ENCODE measurements at places on chromosomes 4 and X. TPM values are rescaled to one million over a fixed set of nuclear protein-coding genes. Genes with fewer than 3 reads are reported as not detected.
A peak's percentile ranks its signal among the peaks of the same experiment; 100 is the strongest.

Gene SLITRK4
- not detected for total RNA-seq

GRCh38 chrX:152913346-152913745 lies 15.5 kb downstream of the ZNF185 start:
- H3K4me3 ChIP-seq, result no peak overlapping the region
- no peak overlapping the region for H3K27ac ChIP-seq
- H3K27me3 ChIP-seq, result no peaks in the 10 kb centered on the region
- H3K36me3 ChIP-seq, result no peaks in the 10 kb centered on the region
- DNase-seq, result no peak

Gene PAGE1
- total RNA-seq, result not detected

Gene PAK3
- total RNA-seq, result 0.26 TPM

DNA sequence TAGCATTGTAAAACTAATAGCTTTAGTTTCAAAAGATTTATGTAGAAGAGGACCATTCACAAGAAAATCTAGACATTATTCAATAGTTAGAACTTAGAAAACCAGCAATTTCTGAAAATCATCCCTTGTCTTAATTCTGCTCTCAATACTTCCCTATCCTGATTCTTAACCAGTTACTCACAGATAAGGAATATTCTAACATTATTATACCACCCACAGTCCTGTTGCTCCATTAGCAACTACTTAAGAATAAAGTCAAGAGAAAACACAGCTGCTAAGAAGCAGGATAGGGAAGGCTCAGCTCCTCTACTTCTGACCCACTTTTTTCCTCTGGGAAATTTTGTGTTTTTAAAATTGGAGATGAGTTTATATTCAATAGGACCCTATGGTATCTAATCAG lies 47.7 kb downstream of the PHKA1 start:
- no peak overlapping the region for H3K4me3 ChIP-seq
- no peak for DNase-seq
- no peak overlapping the region for H3K27ac ChIP-seq
- peaks cover 5% of the 10 kb centered on the region for H3K36me3 ChIP-seq

DNA sequence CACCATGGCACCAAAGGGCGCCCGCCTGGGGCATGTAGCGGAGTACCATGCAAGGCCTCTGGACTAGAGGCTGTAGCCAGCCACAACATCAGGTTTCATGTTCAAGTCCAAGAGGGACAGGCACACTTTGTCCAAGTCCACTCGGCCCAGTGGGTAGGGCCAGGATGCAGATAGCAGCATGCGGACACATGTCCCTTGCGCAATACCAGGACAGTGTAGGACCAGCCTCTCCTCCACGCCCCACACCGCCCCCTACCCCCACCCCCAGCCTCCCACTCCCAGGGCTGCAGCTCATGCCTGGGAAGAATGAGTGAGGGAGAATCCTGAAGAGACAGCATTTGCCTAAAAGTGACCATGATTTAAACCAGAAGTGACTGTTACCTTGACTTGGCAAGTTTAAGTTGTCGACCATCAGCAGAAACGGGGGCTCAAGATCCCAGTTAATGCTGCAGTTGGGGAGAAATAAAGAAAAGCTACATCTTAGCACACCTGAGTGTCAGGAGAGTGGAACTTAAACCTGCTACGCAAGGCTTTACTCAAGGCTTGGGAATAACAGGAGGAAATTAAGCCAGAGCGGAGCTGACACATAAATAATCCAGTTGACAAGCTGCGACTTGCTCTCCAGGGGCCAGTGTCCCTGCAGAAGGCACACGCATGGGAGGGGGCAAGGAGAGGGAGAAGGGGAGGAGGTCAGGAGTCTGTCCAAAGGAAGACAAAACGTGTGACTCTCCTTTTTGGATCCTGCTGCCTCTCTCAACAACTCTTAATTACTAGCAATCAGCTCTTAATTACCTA lies 221.7 kb downstream of the BCOR start:
- H3K4me3 ChIP-seq, result no peak overlapping the region

Gene FAM149A
- total RNA-seq, result 0.44 TPM

DNA sequence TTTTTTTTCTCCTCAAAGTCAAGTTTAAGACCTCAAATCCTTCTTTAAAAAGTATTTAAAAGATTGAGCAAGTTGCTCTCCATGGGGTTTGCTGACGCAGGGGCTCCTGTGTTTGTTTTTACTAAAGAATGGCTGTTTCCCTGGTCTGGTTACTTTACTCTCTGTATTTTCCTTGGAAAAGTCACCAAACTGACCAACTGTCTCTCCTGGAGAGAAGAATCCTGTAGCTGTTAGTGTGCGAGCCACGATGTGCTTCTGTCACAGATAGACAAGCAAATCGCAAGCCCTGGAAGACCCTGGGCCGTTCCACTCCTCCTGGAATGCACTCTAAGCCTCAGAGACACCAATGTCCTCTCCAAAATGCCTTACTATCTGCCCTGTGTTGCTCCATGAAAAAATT lies 212.1 kb downstream of the CHIC2 start:
- H3K36me3 ChIP-seq, result no peaks in the 10 kb centered on the region
- no peak overlapping the region for H3K4me3 ChIP-seq
- no peak overlapping the region for H3K27ac ChIP-seq
- H3K27me3 ChIP-seq, result peaks cover 6% of the 10 kb centered on the region
- no peak for DNase-seq

GRCh38 chr4:109207061-109207460 lies 95.4 kb downstream of the COL25A1 start:
- no peaks in the 10 kb centered on the region for H3K4me1 ChIP-seq
- H3K4me3 ChIP-seq, result no peak overlapping the region
- H3K27me3 ChIP-seq, result no peaks in the 10 kb centered on the region
- DNase-seq, result peak; percentile 4

GRCh38 chr4:143224255-143224654 lies 39.5 kb downstream of the USP38 start:
- no peak overlapping the region for H3K4me3 ChIP-seq
- no peaks in the 10 kb centered on the region for H3K4me1 ChIP-seq
- H3K36me3 ChIP-seq, result peaks cover 29% of the 10 kb centered on the region

Data from activated CD4-positive, alpha-beta T cell treated with anti-CD3 and anti-CD28 coated beads for 36 hours (primary cell).